HT1080 (cell line): ENCODE measurements at places on chromosomes 6 and 20. TPM values are rescaled to one million over a fixed set of nuclear protein-coding genes. Genes with fewer than 3 reads are reported as not detected.

The OR2H1 gene
- total RNA-seq = not detected in 2 replicates

DNA sequence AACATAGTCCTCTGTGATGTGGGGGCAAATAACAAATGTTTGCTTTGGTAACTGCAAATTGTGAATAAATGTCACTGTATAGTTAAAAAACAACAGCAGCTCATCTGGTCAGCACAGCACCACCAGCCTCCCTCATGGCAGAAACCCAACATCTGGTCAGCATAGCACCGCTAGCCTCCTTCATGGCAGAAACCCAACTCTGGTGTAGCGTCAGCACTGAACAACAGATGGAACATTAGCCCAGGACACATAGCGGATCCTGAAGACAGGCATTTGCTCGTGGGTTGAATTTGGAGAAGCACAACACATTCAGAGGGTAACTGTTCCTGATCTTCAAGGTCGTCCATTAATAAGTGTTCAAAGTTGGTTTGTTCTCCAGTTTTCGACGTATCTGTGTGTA, 265.9 kb downstream of the DLL1 start:
- no peak for DNase-seq

DNA sequence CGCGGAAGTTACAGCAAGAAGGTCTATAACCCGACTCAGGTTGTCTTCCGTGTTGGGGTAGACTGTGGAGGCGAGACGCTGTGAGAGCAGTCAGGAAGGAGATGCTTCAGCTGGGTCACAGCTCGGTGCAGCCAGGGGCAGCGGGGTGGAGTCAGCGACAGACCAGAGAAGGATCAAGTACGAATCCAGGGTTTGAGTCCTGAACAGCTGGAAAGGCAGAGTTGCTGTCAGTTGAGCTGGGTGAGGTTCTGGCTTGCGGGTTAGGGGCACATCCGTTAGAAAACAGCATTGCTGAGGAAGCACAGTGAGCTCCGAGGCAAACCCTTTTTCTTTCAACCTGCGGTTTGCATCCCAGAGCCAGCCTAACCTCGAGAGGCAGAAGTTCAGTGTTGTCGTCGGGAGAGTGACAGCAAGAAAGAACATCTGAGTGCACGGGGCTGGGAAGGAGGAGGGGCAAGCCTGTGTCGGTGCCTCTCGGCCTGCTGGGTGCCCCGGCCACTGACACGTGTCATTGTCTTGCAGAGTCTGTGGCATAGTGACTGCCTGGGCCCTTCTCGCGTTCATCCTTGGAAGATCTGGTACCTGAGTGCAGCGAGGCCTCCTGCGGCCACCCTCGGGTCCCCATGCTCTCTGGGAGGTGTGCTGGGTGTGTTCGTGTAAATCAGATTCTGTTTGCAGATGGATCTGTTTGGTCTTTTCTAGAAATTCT, 20.0 kb downstream of the PNLDC1 start:
- no peak for DNase-seq

- DNase-seq = no peak
Measured at GRCh38 chr6:74577619-74578018, 628.2 kb downstream of the COL12A1 start.

The HLA-DQA1 gene
- not detected in 2 replicates for total RNA-seq

The TRIM10 gene
- total RNA-seq = not detected in 2 replicates

The PFDN6 gene
- 194 and 225 TPM in 2 replicates for total RNA-seq

The TAAR9 gene
- total RNA-seq = not detected in 2 replicates

- peak; percentile 58 for DNase-seq
Measured at GRCh38 chr20:62860391-62860923, 1.2 kb downstream of the TCFL5 start.

The MEP1A gene
- total RNA-seq = not detected in 2 replicates

DNA sequence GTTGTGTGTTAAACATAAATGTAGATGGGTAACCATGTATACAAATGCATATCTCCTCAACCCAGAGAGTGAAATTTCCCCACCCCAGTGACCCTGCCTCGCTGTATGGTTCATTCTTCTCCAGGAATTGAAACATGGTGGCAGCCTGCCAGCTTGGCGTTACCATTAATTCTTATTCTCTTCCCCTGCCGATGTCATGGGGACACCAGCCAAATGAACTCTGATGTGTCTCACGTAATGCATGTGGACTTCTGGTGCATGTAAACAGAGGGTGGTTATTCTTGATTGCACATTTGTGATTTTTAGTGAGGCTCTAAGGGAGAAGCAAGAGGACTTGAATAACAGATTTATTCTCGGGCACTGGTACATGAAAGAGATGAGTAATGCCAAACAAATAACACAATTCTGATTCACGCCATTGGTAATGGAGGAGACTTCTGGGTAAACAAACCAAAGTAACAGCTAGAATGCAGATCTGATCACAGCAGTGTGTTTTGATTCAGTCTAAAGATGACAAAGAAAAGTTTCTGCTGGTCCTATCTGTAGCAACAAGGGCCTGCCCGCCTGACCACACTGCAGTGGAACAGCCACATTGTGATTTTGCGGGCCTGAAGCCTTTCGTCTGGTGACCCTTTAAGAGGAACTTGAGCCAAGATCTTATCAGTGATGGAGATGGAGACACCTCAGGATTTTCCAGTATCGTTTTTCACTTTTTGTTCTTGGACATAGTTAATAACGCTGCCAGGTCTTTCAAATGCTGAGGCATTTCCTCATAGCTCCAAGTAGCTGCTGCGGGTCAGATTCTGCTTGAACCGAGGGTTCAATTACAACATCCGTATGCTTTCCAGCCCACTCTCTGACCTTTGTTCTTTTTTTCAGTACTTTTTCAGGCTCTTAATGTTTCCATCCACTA, 171.8 kb upstream of the AKAP12 start:
- DNase-seq = peak; percentile 91

DNA sequence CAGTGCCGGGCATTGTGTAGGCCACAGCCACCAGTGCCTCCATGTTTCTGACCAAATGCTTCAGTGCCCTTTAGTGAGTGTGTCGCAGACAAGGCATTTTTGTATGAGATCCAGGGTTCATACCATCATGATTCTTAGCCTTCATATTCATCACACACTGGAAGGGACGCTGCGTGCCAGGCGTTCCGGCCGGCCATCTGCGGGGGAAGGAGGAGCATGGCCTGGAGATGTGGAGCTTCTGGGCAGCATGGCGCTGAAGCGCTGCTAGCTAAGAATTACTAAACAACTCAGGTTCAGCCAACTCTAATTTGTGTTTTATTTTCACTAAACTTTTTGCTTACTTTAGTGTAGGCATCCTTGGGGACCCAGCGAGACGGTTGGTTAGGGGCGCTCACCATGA, 111.4 kb upstream of the EXOC2 start:
- DNase-seq = no peak

The ETV7 gene
- not detected in 2 replicates for total RNA-seq
